ENCODE measurements at places on chromosomes 2 and 18. TPM values are rescaled to one million over a fixed set of nuclear protein-coding genes. Genes with fewer than 3 reads are reported as not detected.

DNA sequence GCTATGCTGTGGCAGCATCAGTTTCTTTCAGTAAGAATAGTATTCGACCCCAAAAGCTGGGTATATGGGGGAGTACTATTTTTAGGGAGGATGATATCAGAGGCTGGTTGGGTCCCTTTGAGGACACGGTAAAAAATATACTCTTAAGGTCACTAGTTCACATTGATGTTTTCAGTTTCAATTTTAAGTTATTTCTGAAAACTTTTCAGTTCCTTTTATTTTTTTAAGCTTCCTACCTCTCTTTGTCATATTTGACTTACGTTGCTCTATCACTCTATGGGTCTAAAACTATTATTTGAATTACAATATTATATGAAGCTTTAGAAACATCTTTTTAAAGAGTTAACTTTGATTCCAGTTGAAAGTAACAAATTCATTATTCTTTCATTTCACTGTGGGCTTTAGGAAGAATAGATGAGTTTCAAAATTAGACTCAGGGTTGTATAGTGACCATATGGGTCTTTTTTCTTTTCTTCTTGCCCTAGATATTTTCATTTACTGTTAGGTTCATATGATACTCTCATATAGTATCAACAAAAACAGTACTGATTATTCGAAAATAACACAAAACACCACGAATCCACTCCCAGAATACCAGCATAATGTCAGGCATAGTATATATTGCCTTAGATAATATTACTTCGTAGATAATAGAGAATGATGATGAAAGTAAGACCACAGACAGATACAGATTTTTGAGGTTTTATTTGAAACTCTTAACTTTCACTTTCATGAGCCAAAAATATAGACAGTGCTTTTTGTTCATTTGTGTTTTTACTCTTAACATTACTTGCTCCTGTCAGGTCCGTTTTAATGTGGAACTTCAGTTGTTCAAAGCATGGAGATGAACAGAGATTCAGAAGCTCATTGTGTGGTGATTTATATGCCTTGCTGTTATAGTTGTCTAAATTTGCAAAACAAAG is 9.8 kb downstream of the RMDN2 start:
- H3K4me1 ChIP-seq: no peaks in the 10 kb centered on the region
- H3K27ac ChIP-seq: no peak overlapping the region
- no peak for DNase-seq
- no peaks in the 10 kb centered on the region for H3K27me3 ChIP-seq
- no peaks in the 10 kb centered on the region for H3K36me3 ChIP-seq

DNA sequence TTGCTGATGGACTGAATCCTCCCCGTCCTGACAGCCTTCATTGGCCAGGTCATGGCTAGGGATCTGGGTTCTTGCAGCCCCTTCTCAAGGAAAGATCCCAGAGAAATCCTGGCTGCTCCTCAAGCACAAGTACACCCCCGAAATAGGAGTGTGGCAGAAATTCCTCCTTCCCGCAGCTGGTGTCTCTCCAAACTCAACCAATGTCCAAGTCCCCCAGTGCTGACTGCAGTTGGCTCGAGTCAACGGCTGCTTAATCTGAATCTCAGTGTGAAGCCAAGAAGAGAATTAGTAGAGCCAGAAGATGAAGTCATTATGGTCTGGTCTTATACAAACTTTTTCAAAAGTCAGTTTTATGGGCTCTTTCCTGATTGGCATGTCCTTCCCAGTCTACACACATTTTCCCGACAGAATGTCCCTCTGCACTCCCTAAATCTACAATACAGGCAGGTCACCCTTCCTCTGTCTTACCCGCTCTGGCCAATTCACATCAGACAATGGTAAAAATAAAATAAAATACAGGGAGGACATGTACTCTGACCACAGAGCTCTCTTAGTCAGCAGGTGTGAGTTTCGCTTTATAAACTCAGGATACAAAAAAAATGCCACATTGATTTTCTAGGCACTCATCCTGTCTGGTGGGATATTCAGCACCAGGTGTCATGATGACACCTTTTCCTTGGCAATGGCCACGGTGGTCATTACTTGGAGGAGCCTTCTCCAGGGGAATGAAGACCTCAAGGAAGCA is 76.9 kb upstream of the PAPOLG start:
- no peaks in the 10 kb centered on the region for H3K36me3 ChIP-seq
- no peaks in the 10 kb centered on the region for H3K4me1 ChIP-seq
- H3K27ac ChIP-seq: no peak overlapping the region
- no peaks in the 10 kb centered on the region for H3K27me3 ChIP-seq

GRCh38 chr2:126317790-126318431 is 338.0 kb upstream of the GYPC start:
- H3K4me3 ChIP-seq: no peak overlapping the region
- H3K27ac ChIP-seq: no peak overlapping the region
- H3K36me3 ChIP-seq: no peaks in the 10 kb centered on the region
- no peaks in the 10 kb centered on the region for H3K4me1 ChIP-seq
- DNase-seq: no peak

DNA sequence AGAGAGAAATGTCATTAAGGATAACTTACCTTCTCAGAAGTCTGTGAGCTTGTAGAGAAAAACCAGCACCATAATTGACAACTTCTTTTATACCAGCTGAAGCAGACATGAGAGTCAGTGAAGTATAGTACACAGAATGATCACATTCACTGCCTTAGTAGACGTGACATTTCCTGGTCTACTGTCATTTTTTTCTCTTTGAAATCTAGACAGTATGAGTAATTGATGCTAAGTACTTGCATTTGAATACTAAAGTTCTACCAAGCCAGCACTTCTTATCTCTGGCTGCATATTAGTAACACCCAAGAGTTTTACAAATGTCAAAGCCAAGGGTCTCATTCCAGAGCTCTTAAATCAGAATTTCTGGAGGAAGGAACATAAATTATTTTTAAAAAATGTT is 25.4 kb upstream of the ACADL start:
- no peaks in the 10 kb centered on the region for H3K4me1 ChIP-seq
- no peaks in the 10 kb centered on the region for H3K36me3 ChIP-seq
- no peak overlapping the region for H3K27ac ChIP-seq
- H3K27me3 ChIP-seq: no peaks in the 10 kb centered on the region
- H3K4me3 ChIP-seq: no peak overlapping the region

GRCh38 chr2:44650796-44651195 is 289.0 kb downstream of the CAMKMT start:
- no peak overlapping the region for H3K27ac ChIP-seq
- H3K36me3 ChIP-seq: no peaks in the 10 kb centered on the region
- no peak overlapping the region for H3K4me3 ChIP-seq
- DNase-seq: no peak
- no peaks in the 10 kb centered on the region for H3K27me3 ChIP-seq

DNA sequence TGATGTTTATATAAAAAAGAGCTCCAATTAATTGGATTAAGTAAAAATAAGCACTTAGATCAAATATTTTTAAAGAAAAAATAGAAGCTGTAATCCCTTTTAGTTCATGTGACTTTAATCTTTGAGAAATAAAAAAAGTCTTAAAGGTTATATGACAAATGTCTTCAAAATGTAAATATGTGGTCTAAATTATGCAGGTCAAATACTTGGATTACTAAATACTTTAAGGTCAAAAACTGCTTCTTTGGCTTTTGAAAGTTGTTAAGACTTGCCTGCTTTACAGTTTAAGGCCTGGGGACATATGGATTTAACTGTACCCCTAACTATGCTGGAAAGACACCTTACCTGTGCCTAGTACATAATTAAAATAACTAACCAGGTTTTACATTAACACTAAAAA is 15.5 kb upstream of the PDK1 start:
- DNase-seq: no peak
- H3K4me1 ChIP-seq: no peaks in the 10 kb centered on the region
- H3K36me3 ChIP-seq: no peaks in the 10 kb centered on the region
- no peaks in the 10 kb centered on the region for H3K27me3 ChIP-seq

RBM44 gene
- 0.23 TPM for total RNA-seq

PJVK gene
- 4.7 TPM for total RNA-seq

SCYGR6 gene
- total RNA-seq: not detected

TEKT4 gene
- 0.09 TPM for total RNA-seq

B3GNT7 gene
- total RNA-seq: 2.1 TPM

CRYBA2 gene
- 3.0 TPM for total RNA-seq

ABCG5 gene
- not detected for total RNA-seq

AGXT gene
- total RNA-seq: not detected

CCDC150 gene
- 7.6 TPM for total RNA-seq

UGT1A10 gene
- total RNA-seq: not detected
